ENCODE measurements at places on chromosomes 7 and 10. TPM values are rescaled to one million over a fixed set of nuclear protein-coding genes. Genes with fewer than 3 reads are reported as not detected.

DNA sequence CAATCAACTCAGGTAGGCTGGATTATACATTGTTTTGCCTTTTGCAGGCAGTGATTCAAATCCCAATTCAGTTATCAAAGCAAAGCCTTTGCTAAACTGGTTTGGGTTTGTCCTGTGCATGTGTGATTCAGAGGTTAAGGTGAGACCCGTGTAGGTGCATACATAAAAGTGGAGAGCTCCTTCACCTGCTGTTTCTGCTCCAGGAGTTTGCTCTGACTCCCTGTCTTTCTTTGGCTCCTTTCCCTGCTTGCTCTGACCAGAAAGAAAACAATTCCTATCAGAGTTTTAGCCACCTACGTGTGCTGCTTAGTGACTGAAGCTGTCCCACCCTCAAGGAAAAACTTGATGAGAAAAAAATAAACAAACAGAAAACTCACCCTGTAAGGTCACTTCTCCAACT lies 101.1 kb downstream of the TPST1 start:
- no peak overlapping the region for H3K27ac ChIP-seq
- H3K27me3 ChIP-seq = no peaks in the 10 kb centered on the region
- H3K4me1 ChIP-seq = no peaks in the 10 kb centered on the region
- no peaks in the 10 kb centered on the region for H3K36me3 ChIP-seq

DNA sequence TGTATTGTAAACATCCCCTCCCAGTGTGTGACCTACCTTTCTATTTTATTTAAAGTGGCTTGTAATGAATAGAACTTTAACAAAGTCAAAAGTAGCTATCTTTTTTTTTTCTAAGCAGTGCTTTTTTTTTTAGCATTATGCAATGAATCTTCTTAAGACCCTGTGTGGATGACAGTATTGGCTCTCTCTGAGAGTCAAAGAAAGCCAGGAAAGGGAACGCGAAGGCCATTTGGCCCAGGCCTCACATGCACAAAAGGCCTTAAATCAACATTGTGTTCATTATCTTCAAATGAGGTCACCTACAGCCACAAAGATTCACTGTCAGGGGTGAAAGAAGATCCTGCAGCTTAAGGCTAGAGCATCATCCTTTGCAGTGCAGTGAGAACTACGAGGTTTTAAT lies 721.5 kb downstream of the GRID1 start:
- H3K27ac ChIP-seq = no peak overlapping the region
- no peaks in the 10 kb centered on the region for H3K27me3 ChIP-seq
- H3K4me3 ChIP-seq = no peak overlapping the region
- H3K36me3 ChIP-seq = no peaks in the 10 kb centered on the region
- peaks cover 10% of the 10 kb centered on the region for H3K4me1 ChIP-seq

DNA sequence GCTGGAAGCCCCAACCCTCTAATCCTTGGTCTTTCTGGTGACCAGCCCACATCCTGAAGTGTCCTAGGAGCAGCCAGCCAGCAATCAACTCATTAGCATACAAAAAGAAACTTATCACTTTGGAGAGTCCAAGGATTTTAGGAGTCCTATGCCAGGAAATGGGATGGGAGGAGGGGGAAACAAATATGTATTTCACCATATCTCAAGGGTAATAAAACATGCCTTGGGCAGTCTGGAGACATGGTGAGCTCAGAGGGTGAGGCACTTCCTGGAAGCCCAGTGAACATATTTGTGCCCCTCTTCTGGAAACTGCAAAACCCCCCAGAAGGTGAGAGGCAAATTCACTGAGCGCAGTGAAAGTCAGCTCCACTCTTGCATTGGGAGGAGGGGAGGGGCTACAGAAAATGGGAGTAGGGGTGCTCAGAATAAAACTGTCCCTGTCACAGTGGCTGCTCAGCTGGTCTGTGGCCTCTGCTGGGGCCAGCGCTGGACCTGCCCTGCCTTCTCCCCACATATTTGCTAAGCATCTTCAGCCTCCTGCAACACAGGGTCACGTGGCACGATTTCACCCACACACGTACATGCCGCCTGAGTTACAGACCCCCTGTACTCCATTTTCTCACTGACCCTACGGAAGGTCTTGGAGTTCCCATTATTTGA lies 17.7 kb upstream of the ZMIZ1 start:
- no peak overlapping the region for H3K4me3 ChIP-seq
- no peaks in the 10 kb centered on the region for H3K36me3 ChIP-seq
- H3K27ac ChIP-seq = no peak overlapping the region
- H3K4me1 ChIP-seq = no peaks in the 10 kb centered on the region
- H3K27me3 ChIP-seq = no peaks in the 10 kb centered on the region
- no peak for DNase-seq

Gene PRR15
- total RNA-seq = 2.5 TPM

Gene KEL
- not detected for total RNA-seq

DNA sequence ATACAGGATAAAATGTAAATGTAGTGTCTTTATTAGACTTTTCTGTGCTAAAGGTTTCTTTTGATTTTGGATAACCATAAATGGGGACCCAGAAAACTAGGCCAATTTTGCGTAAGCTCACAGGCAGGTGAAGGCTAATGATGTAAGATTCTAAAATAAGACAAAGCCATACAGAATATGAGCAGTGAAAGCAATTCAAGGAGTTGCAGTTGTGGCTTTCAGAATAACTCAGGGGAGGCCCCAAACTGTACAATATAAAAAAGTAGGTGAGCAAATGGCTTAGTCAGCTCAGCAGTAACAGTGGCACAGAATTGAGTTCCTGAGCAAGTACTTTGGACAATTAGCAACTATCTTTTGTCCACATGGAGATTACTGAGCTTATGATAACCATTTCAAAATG lies 81.7 kb upstream of the NRP1 start:
- no peaks in the 10 kb centered on the region for H3K27me3 ChIP-seq
- DNase-seq = no peak
- no peaks in the 10 kb centered on the region for H3K36me3 ChIP-seq
- H3K27ac ChIP-seq = no peak overlapping the region
- H3K4me3 ChIP-seq = no peak overlapping the region

Gene SERPINE1
- 542 TPM for total RNA-seq

Gene TDRD1
- total RNA-seq = not detected

Gene MUC12
- not detected for total RNA-seq

Gene SLC16A12
- total RNA-seq = 1.2 TPM

- H3K4me3 ChIP-seq = no peak overlapping the region
- DNase-seq = no peak
- H3K4me1 ChIP-seq = peaks cover 46% of the 10 kb centered on the region
- no peaks in the 10 kb centered on the region for H3K36me3 ChIP-seq
Measured at GRCh38 chr10:88244781-88245625, 338.1 kb downstream of the RNLS start.

Gene CLCN1
- total RNA-seq = not detected

GRCh38 chr10:5014936-5015335 lies 11.3 kb upstream of the AKR1C2 start:
- H3K27ac ChIP-seq = no peak overlapping the region
- no peak overlapping the region for H3K4me3 ChIP-seq
- no peaks in the 10 kb centered on the region for H3K27me3 ChIP-seq
- DNase-seq = no peak
- H3K4me1 ChIP-seq = peaks cover 16% of the 10 kb centered on the region
- no peaks in the 10 kb centered on the region for H3K36me3 ChIP-seq

Gene DNAH11
- 16.2 TPM for total RNA-seq

DNA sequence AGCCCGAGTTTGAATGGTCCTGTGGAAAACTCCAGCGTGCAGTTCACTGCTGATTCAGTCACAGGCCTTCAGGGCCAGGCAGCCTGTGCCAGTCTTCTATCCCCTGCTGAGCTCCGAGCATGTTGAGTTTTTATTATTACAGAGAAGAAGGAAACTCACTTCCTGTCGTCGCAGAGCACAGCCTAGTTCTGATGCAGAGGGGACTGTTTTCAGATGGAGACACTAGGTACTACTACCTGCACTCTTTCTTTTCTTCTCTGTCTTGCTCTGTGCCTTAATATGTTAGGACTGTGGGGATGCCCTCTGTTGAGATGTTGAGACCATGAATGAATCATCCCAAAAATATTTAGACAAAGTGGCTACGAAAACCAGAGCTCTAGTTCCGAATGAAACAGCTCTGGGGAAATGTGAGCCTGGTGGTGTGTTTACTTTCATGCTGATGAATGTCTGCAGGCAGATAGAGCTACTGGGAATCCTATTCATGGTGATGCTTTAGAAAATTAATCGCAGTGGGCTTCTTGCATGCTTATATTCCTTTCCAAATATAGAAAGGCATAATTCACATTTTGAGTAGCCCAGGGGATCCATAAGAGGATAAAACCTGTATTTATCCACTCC lies 29.6 kb downstream of the CASP7 start:
- H3K36me3 ChIP-seq = no peaks in the 10 kb centered on the region
- no peak overlapping the region for H3K4me3 ChIP-seq
- no peak overlapping the region for H3K27ac ChIP-seq
- no peaks in the 10 kb centered on the region for H3K27me3 ChIP-seq
- DNase-seq = no peak

GRCh38 chr10:47094126-47094525 lies 182.9 kb downstream of the PTPN20 start:
- DNase-seq = no peak
- H3K27me3 ChIP-seq = no peaks in the 10 kb centered on the region
- peaks cover under 1% of the 10 kb centered on the region for H3K4me1 ChIP-seq
- no peaks in the 10 kb centered on the region for H3K36me3 ChIP-seq
- H3K4me3 ChIP-seq = no peak overlapping the region
